Left hindlimb (tissue), 1 donor: ENCODE measurements at places on chromosomes 6 and 20.
A peak's percentile ranks its signal among the peaks of the same experiment; 100 is the strongest.

GRCh38 chr20:59482351-59483187 lies 121.8 kb upstream of the PHACTR3 start:
- no peak for DNase-seq

- DNase-seq = peak; percentile 79
Measured at GRCh38 chr6:41449399-41450245, 96.6 kb upstream of the FOXP4 start.

- no peak for DNase-seq
Measured at GRCh38 chr6:10655508-10656055, 38.8 kb downstream of the C6orf52 start.

DNA sequence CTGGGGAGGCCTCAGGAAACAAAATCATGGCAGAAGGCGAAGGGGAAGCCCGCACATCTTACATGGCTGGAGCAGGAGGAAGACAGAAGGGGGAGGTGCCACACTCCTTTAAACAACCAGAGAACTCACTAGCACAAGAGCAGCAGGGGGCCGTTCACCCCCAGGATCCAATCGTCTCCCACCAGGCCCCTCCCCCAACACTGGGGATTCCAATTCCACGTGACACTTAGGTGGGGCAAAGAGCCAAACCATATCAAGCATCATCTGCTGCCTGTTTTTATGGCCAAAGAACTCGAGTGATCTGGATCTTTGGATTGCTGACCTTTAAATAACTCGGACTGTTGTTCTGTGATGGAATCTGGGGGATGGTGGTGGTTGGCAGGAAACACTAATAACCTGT lies 28.0 kb downstream of the PNLDC1 start:
- DNase-seq = no peak

DNA sequence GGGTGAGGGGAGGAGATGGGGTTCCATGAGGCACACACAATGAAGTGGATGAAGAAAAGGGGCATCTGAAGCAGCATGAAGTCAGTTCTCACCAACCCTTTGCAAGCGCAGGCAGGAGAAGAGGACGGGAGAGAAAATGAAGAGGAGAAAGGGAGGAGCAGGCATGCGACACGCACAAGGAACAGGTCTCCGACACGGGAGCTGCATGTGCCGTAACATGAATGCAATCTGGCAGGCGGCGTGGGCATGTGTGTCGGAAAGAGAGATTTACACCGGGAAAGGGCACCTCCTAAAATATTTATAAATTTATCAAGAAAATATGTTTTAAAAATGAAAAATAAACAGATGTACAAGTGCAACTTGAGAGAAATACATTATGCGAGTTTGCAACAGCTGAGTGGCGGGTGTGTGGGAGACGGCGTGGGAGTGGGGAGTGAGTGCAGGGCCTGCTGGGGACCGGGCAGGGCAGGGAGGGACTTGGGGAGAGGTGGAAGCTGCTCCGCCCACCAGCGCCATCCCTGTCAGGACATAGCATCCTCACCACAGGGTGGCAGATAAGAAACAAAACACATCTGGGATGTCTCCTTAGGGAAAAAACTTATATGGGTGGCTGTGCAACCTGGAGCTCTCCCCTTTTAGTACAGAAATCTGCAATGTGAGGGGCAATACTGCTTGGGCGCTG lies 40.6 kb downstream of the GJA10 start:
- DNase-seq = no peak

DNA sequence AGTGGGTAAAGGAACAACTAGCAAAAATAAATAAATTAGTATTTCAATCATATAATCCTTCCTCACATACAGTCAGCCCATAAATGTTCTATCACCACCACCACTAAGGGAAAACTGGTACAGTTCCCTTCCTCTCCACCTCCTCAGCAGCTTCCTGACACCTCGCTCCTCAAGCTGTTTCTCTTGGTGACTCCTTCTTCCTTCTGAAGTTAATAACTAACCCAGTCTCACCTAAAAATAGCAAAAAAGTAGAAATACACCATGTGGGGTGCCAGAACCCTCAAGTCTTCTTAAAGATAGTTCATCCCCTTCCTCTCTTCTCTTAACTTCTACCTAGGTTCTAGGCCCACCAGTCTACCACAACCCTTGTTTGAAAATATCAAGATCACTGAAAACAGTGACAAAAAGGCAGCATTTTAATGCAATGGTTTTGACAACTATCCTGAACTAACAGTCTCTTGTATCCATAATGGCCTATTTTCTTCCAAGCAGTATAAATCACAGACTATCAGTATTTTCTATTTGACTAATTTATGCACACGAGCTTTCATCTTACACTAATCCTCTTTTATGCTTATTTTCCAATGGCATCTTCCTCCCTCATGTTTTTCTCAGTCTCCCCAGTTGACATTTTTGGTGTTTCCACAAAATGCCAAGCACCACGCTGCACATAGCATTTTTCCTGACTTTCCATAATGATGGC lies 85.5 kb downstream of the KHDC1L start:
- DNase-seq = no peak

- DNase-seq = no peak
Measured at GRCh38 chr6:150271501-150272263, 97.1 kb upstream of the IYD start.

DNA sequence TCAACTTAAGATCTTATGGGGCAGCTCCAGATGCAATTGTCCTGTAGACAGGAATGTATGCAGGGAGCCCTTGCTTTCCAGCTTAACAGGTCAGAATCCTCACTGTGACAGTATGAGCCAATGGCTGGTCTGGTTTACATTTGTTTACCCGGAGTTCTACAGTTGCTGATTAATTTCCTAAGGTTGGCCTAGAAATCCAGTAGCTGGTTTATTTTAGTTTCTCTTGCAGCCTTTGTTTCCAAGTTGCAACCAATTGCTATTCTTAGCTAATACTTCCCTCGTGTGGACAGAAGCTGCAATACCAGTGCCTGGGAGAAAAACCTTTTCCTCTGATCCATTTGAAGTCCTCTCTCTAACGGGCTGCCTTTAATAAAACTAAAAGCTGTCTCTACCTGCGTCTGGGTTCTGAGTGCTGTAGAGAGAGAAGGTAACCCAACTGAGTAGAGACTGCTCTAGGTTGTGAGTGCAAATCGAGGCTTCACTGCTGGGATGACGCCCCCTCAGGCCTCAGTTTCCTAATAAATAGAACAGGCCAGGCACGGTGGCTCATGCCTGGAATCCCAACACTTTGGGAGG lies 45.9 kb downstream of the ZNF217 start:
- peak; percentile 69 for DNase-seq

GRCh38 chr6:125526007-125526720 lies 223.3 kb upstream of the HEY2 start:
- no peak for DNase-seq

GRCh38 chr20:46990017-46990595 lies 95.5 kb downstream of the EYA2 start:
- DNase-seq = no peak

DNA sequence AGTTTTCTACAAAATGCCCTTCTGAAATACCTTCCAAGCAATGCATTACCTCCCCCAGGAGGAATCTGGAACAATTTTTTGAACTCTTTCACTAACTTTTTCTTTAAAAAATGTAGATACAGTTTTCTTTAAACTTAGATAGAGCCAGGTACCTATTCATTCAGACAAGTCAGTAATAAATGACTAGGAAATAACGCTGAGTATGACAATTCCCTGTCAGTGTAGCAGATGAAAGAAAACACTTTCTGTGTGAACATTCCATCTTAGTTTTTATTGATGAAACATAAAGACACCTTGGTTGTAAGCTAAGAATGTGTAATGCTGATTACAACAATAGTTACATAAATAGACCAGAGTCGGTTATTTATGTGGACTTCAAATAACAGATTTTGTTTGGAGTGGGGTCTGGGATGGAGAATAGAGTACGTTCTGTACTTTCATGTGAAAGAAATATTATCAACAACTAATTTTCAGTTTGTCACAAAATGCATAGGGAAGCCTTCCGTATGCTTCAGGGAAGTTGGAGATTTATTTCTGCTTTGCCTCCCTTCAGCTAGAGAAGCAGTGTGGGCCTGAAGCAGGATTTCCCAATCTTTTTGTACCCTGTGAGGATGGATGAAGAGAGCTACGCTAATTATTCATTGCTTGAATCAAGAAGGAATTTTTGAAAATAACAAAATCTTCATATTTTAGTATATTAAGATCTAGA lies 19.2 kb upstream of the QKI start:
- no peak for DNase-seq

DNA sequence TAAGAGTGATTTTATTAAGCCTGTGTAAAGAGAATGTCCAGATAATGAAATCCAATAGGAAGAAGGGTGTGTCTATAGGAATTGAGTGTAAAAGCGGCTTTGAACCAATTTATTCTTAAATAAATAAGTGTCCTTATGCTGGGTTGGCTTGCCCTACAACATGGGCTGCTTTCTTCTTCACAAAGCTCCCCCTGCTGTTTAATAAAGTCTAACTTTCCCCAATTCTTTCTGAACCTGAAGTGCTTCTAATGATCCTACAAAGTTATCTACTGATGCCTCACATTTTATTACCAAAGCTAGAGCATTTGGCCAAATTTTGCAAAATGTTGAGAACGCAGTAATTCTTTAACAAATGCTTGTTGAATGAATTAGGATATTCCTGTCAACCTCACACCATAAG lies 36.3 kb upstream of the SIRT5 start:
- DNase-seq = no peak

DNA sequence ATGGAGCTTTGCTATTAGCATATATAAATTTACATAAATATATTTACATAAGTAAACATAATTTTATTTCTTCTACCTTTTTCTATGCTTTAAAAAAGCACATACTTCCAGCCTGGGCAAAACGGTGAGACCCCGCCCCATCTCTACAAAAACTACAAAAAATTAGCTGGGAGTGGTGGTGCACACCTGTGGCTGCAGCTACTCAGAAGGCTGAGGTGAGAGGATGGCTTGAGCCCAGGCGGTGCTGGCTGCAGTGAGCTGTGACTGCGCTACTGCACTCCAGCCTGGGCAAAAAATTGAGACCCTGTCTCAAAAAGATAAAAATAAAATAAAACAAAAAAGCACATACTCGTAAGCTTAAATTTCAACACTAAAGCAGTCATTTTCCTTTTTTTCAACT lies 30.3 kb downstream of the ELOVL5 start:
- no peak for DNase-seq

DNA sequence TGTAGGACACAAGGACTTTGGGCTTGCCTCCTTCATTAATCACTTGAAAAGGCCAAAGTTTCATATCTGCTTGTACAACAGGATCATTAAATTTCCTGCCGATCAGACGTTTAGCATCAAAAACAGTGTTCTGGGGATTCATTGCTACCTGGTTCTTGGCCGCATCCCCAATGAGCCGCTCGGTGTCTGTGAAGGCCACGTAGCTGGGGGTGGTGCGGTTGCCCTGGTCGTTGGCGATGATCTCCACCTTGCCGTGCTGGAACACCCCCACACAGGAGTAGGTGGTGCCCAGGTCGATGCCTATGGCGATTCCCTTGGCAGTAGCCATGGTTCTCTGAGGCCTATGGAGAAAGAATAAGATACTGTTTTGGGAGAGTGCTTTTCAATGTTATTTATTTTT lies 3.4 kb downstream of the HSPA1L start:
- no peak for DNase-seq

DNA sequence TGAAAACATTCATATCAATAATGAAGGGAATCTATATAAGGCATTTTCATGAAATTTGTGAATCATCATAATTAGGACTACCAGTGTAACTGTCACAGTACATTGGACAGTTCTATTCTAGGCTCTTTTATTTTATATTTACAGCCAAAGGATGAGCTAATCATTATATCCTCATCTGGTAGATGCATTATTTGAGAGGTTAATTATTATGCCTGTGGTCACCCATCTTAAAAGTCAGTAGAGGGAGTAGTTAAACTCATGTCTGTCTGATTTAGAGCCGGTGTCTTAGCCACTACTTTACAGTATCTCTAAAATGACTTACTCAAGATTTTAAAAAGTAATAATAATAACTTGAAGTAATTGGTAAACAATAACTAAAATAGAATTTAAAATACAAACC lies 899.3 kb upstream of the MAP3K7 start:
- DNase-seq = no peak

GRCh38 chr6:107565165-107565723 lies 75.3 kb downstream of the SOBP start:
- DNase-seq = no peak

GRCh38 chr6:126380072-126380583 lies 40.2 kb downstream of the CENPW start:
- DNase-seq = no peak

DNA sequence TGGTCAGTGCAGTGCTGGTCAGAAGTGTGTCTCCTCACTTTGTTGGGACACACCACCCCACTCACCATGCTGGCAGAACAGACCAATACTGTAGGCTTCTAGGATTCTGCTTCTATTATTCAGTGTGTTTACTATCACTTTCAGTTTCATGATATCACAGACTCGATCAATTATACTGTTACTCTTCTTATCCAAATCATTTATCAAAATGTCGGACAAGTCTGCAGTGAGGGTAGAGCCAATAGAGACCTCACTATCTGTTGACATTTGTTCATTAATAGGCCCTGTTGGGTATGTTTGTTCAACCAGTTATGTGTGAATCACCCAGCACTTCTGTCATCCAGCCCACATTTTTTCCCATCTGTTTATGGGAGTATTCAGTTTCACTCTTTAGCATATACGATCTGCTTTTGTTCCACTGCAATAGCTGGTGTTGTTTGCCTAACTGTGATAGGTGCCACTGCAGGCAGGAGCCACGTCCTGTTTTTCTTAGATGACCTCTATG lies 140.1 kb downstream of the NRN1 start:
- DNase-seq = no peak

- DNase-seq = no peak
Measured at GRCh38 chr6:89518352-89519055, 85.6 kb downstream of the ANKRD6 start.

DNA sequence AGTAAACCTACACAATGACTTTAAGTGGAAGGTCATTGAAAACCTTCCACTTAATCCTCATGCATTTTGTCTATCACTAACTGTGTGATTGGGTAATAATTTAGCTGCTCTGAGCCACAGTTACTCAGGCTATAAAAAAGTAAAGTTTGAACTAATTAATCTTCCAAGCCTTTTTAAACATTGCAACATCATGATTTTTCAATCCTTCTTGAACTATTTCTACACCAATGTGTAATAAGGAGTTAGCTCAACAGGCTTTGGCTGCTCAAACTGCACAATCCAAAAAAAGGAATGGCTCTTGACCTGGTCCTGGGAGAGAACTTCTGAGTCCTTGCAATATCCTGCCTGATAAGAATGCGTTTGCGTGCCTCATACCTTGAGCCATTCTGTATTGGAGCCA lies 34.8 kb upstream of the FILIP1 start:
- DNase-seq = no peak

DNA sequence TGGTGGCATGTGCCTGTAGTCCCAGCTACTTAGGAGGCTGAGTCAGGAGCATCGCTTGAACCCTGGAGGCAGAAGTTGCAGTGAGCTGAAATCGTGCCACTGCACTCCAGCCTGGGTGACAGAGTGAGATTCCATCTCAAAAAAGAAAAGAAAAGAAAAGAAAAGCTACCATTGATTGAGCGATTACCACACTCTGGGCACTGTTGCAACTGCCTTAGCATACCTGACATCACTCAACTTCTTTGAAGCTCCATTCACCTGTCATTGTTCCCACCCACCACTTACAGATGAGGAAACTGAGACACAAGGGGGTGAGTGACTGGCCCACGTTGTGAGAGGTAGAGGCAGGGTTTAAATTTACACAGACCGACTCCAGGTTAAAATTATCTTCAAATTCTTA lies 442.1 kb upstream of the SULF2 start:
- DNase-seq = no peak
